Islet precursor cell (in vitro differentiated cells): ENCODE measurements at places on chromosomes 4 and X.

DNA sequence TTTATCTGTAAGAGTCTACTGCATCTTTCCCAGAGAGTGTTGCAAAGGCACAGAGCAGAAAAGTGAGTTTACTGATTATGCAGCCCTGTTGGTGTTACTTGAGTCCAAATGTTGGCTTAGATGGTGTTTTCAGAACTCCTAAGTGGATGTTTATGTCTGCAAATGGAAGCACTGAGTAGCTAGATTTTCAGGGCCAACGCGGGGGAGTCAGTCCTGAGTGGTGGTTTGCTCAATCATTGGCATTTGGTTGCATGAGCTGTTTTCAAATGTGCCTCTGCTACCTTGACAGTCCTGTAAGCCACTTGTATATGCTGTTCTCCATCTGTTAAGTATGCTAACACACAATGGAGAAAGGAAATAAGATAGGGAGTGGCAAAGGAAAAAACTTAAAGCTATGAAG is 45.4 kb downstream of the MAMLD1 start:
- DNase-seq: no peak

DNA sequence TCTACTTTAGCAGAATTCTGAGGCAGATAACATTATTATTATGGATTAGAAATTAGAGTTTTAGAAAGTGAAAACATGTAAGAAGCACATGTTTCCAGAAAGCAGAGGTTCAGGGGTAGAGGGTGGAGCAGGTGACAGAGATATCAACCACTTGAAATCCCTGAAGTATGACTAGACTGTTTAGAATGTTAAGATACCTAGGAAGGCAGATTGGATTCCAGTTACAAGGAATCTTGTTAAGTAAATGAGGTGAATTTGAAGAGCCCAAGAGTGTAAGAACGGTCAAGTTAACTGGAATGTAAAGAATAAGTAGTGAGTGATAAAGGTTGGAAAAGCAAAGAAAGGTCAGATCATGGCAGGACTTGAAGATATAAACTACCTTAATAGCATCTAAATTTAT is 37.6 kb downstream of the ARSJ start:
- DNase-seq: no peak

GRCh38 chrX:19805046-19805690 is 82.2 kb downstream of the SH3KBP1 start:
- DNase-seq: no peak

DNA sequence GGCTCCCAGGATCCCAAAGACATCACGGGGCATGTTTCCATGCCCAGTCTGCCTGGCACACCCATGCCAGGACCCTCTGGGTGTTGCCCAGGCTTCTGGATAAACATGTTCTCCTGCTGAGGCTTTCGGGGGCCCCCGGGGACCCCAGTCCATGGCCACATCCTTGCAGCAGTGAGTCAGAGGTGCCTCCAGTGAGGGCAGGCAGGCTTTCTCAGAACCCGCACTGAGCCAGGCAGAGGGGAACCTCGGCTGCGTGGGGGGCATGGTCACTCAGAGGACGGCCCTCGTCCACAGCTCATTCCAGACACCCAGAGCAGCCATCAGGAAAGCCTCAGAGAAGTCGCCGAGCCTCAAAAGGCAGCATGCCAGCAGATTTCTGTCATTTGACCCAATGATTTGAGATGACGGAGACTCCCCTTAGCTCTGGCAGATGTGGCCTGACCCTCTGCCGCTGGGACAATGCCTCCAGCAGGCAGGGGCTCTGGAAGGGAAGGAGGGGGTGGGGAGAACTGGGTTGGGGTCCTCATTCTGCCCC is 54.8 kb downstream of the PPP2R2C start:
- DNase-seq: no peak

- DNase-seq: no peak
Measured at GRCh38 chr4:165630671-165631070, 242.4 kb upstream of the TLL1 start.

DNA sequence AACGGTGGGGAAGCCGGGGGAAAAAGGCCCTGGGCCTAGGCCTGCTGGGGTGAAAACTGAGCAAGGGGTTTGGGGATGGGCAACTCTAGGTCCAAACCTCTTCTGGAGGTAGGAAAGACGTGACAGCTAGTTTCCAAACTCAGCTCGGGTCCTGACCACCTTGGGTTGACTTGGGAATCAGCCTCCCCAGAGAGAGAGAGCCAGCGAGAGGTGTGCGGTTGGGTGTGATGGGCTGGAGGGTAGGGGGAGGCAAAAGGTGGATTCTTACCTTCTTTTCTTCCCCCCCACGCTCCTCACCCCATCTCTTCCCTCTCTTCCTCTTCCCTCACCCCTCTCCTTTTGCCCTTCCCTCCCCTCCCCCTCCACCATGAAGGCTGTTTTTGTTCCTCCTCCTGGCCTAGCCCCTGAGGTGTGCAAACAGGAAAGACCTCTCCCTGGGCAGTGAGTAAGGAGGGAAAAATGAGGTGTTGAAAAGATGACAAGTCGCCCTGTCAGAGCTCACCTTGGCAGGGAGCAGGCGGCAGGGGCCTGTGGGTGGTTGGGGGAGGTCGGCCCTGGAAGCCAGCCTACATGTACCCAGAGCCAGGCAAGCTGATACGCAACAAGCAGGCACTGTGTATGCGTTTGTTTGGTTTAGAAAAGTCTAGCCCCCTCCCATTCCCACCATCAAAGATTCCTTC is 14.8 kb downstream of the PJA1 start:
- DNase-seq: peak; percentile 87

- DNase-seq: no peak
Measured at GRCh38 chrX:128616933-128617332, 564.7 kb upstream of the ACTRT1 start.

DNA sequence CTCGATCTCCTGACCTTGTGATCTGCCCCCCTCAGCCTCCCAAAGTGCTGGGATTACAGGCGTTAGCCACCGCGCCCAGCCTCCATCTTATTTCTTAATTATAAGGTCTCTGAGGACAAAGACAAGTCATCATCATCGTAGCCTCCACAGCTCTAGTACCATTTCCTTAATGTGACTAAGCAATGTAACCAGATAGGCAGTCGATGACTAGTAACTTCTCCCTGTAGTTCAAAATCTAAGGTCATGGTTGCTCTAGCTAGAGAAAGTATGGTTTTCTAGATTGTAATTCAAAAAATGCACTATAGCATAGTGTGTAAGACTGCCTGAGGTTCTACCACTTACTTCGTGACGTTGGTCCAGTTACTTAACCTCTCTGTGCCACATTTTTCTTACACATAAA is 6.9 kb downstream of the SLC39A8 start:
- no peak for DNase-seq

DNA sequence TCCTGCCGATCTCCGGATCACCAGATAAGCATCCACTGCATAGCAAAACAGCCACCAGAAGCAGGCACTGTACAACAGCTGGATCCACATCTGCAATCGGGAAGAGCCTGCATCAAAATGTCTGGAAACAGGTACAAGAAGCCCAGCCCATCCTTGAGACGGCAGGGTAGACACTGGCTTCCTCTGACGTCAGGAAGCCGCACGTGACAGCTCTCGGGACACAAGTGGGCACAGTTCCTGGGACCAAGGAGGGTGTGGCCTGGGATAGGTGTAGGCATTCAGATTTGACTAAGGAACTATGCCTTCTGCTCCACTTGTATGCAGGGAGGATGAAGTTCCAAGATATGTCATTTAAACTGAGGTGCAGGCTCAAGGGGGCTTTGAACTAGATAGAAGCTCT is 6.3 kb downstream of the GPR143 start:
- DNase-seq: no peak

- no peak for DNase-seq
Measured at GRCh38 chr4:158671665-158671914, at the start of gene C4orf46. Gene C4orf46 (minus strand): TSS chr4:158671887. CDS start chr4:158671801, 86 bp downstream.

DNA sequence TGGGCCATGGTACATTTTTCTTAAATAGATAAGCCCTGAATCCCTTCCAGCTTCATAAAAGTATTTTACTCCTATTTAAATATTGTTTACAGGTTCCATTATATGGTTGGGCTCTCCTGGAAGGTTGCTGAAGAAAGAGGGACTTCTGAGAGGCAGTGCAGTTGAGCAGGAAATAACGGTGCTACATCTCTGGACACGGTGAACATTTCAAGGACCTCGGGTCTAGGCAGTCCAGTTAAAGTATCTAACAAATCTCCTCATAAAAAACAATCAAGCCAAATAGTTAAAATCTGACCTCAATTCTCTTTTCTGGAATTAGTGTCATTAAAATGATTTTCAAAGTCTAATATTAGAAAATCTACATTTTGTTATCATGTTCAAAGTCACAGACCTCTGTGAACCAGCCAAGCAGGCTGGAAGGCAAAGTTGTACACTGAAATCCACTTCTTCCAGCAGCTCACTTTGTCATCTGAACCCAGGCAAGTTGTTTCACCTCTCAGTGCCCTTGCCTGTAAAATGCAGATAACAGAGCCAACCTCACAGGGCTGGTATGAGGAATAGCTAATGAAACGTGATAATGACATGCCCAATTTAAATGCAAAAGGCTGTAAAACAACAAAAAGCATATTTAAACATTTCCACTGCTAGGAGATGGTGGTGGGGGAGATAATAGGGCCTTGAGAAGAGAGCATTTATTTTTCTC is 267.0 kb upstream of the KLF3 start:
- DNase-seq: no peak

- no peak for DNase-seq
Measured at GRCh38 chrX:17680732-17681413, 56.4 kb upstream of the SCML1 start.

- DNase-seq: no peak
Measured at GRCh38 chr4:26183017-26183416, 137.8 kb upstream of the RBPJ start.

GRCh38 chr4:76199664-76200211 is 13.9 kb downstream of the SCARB2 start:
- DNase-seq: no peak

DNA sequence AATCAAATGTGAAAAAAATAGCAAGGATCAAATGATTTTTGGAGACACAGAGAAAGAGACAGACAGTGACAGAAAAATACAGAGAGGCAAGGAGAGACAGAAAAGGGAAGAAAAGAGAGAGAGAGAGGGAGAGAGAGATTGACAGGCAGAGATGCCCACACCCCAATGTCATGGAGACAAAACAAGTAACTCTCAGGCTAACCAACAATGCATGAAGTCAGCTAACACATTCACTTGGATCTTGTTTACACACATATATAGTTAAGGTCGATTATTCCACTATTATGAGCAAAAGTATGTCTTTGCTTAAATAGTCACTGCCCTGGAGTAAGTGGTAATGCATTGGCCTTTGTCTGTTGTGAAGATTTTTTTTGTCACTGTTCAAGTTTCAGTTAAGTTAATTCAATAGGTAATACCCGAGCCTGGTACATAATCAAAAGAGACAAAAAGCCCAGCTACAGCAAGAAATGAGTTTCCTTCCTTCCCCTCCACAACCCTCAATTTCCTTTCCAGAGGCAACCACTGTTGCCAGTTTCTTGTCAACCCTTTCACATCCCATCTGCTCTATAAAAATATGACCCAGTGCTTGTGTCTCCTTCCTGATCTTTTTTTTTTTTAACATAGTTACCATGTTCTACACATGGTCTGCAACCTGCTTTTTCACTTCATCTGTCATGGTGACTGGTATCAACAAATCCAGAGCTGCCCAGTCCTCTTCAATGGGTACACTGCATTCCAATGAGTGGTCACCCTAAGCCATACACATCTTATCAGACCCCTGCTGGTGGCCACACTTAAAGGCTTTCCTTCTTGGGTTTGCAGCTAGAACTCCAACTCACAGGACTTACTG is 52.1 kb downstream of the PROM1 start:
- DNase-seq: no peak

DNA sequence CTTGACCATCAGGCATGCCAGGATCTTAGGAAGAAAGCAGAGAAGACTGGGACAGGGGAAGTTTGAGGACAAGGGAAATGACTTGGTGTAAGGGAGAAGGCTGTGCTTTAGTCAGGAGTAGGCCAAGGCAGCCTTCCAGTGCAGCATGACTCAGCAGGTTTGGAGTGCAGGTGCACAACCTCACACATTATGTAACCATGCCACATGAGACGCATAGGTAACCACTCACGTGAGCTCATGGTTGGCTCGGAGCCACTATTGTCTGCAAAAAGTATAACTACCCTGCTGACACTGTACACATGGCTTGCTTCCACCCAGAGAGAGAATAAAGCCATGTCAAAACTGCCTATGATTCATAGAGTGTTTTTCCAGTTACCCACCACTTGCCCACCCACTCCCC is 715.9 kb downstream of the SMARCA1 start:
- no peak for DNase-seq

DNA sequence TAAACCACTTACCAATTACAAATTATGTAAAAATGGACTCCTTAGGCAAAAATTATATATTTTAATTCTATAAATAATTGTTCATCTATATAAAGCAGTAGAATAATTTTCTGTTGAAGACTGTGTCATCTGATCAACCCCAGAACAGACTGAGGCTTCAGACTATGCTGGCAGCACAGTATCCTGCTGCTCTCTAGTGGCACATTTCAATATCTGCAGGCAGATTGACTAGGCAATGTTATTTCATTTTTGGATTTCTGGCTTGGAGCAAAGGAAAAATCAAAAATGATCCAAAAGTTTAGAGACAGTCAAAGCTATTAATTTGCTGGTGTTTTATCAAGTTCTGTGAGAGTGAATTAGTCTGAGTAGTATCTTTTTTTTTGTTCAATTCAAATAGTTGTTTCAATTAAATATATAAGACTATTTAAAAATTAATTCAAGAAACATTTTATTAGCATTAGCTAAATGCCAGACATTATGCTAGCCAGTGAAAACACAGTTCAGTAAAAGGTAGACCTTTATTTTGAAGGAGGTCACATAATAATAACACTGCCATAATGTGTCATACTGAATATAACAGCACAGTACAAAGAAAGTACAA is 21.3 kb upstream of the SULT1E1 start:
- no peak for DNase-seq

DNA sequence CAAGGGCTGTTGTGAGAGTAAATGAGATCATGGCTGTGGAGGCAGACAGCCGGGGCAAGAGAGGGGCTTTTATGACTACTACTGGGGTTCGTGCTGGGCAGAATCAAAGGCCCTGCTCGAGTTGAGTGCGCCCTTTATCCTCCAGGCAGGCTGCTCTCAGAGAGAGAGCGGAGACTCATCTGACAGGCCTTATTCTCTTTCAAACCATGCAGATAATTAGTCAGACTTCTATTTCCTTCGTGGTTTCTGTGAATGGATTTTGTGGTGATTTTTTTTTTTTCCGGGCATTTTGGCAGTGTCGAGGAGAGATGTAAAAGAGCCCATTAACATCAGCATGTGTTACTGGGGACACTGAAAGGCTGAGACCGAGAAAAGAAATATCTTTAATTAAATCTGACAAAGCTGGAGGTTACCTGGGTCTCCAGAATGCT is 73.6 kb downstream of the MED28 start:
- DNase-seq: peak; percentile 72

- DNase-seq: no peak
Measured at GRCh38 chrX:101362757-101363156, 14.2 kb upstream of the TIMM8A start.

DNA sequence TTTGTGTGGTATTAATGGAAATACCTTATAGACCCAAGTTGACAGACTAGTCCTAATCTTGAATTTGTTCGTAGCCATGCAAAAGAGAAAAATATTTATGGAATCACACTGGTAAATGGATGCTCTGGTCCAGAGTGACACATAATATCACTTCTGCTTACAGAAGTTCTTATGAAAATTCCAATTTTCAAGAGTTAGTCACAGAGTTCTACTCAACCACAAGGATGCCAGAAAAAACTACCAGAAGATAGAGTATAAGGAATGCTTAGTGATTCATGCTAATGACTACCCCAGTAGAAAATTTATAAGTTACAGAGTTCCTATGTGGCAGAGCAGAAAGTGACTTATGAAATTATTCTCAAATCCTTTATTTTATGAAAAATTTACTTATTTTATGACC is 1384.8 kb downstream of the FAM133A start:
- DNase-seq: no peak
